ENCODE measurements at places on chromosomes 16 and 17. TPM values are rescaled to one million over a fixed set of nuclear protein-coding genes. Genes with fewer than 3 reads are reported as not detected.

- no peak for DNase-seq
Measured at GRCh38 chr16:53745086-53745485, 41.1 kb downstream of the FTO start.

Gene LYRM9
- polyA plus RNA-seq, result 4.7 TPM

DNA sequence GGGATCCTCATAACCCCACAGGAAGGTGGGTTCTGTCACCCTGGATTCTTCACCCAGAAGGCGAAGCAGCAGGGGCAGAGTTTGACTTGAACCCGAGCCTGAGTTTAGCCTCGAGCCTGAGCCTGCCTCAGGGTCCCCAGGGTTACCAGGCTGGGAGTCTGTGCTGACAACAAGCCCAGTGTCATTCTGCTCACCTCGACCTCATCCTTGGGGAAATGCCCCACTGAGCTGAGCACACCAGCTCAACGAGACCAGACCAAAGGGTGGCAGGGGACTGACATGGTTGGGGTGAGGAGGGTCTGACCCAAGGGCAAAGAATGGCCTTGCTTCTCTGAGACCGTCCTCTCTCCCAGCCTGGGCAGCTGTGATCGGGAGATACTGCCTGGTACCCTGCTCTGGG, 20.2 kb downstream of the CACNG4 start:
- no peak for DNase-seq

GRCh38 chr16:19874851-19875546, 9.6 kb downstream of the GPRC5B start:
- DNase-seq, result no peak

Gene TSNAXIP1
- 0.48 TPM for polyA plus RNA-seq

Gene SLC16A6
- 4.6 TPM for polyA plus RNA-seq

DNA sequence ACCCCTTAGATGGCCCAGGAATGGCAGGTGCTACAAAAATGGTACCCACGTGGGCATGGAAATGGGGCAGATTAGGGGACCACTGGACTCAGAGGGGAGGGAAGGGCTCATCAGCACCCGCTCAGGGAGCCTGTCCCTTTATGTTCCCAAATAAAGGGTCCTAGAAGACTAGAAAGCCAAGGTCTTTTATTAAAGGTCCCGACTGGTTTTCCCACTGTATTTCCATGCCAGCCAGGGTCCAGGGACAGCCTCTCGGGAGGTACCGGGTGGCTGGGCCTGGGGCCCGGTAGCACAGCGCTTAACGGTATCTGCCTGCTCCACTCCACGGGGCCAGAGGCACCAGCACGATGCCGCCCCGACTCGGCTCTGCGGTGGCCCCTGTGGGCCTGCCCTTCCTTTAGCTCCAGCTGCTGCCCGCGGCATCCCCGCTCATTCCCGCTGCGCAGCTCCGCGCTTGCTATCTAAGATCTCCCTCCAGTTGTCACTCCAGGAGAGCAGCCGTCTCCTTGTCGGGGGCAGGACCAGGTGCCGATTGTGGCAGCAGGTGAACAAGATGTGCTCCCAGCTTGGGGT, 1.4 kb downstream of the NT5C start:
- DNase-seq, result no peak

GRCh38 chr16:85171759-85172454, 59.6 kb upstream of the CIBAR2 start:
- no peak for DNase-seq

Gene TADA2A
- 33.8 TPM for polyA plus RNA-seq

Gene CD300E
- polyA plus RNA-seq, result not detected

GRCh38 chr17:64385187-64386083, 5.2 kb downstream of the PECAM1 start:
- peak; percentile 66 for DNase-seq

DNA sequence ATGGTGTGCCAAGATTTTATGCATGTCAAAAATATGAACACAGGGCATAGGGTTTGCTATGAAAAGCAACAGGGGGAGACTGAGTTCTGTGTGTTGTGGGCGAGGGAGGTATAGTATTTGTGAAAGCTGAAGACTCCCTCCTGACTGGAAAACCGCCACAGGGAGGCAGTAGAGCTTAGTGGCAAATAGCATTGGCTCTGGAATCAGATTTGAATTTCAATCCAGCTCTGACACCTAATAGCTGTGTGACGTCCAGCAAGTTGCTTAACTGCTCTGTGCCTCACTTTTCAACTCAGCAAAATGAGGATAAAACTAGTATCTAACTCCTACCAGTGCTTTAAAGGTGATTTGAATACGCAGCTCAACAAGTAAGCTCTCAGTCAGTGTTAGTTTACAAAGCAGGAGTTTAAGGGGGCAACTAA, 22.0 kb downstream of the KPNA2 start:
- DNase-seq, result no peak

DNA sequence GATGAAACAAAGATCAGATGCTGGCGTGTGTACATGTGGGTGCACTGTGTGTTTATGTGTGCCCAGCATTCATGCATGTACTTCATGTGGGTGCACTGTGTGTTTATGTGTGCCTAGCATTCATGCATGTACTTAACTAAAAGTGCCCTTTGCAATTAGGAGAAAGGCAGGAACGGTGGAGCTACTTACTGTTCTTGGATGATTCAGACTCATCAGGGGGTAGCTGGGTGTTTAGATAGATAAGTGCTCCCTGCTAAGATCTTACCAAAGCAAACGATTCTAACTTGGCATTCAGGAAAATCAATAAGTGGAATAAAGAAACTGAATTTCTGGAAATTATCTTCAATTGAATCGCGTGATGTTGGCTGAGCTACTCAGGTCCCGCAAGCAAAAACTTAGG, 8.6 kb upstream of the MYH2 start:
- no peak for DNase-seq

Gene CHD9NB
- 1.7 TPM for polyA plus RNA-seq

GRCh38 chr17:31733326-31733725, 125.7 kb downstream of the COPRS start:
- no peak for DNase-seq

DNA sequence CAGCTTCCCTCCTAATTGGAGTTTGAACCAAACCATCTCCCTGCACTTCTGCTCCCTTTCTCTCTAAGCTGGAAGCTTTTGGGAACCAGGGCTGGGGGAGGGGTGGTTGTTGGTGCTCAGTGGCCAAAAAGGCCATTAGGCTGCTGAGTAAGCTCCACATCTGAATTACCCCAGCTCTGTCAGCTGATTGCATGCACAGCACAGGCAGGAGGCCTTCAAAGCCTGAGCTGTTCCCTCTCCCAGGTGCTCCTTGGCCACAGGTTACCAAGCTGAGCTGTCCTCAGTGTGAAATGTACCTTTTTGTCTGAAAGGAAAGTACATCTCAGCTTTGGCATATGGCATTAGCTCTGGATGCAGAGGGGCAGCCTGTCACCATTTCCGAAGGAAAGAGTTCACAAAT, 6.2 kb upstream of the TBKBP1 start:
- no peak for DNase-seq

- no peak for DNase-seq
Measured at GRCh38 chr16:74224828-74225612, 71.6 kb upstream of the PSMD7 start.

Gene TEKT1
- polyA plus RNA-seq, result not detected

DNA sequence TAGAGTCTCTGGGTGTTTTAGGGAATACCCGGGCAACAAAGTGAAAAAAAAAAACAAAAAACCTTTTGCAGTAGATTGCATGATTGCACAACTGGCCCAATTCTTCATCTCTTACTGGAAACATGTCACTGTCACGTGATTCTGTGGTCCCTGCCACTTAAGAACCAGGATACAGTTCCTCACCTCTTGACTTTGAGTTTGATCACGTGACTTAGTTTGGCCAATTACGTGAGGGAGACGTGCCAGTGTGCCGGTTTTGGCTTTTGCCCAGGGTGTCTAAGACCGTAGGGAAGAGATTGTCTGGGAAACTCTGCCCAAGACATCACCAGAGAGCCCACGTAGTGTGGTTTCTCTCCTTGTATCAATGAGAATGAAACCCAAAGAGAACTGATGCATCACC, 88.7 kb downstream of the GRIN2A start:
- DNase-seq, result no peak

- DNase-seq, result no peak
Measured at GRCh38 chr16:68936736-68937631, 93.7 kb downstream of the TANGO6 start.

GRCh38 chr17:79646721-79647455, 36.0 kb upstream of the RBFOX3 start:
- DNase-seq, result no peak

Gene SLC38A8
- polyA plus RNA-seq, result not detected

DNA sequence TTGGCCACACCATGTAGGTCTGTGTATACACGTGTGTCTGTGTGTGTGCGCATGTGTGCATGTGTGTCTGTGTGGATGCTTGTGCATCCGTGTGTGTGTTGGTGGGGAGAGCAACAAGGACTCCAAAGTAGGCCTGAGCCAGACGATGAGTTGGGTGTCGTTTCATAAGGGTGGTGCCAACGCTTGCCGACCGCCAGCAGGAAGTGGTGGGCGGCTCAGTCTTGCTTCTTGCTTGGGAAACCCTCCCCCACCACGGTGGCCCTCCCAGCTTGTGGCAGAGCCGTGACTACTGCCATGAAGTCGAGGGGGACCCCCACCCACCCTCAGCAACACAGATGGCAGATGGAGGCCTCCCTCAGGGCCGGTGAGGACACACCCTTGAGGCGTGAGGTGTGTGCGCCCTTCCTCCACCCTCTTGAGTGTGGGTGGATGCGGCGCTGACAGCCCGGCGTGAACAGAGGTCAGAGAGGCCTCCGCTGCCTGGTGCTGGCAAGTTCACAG, 17.5 kb downstream of the SBK1 start:
- DNase-seq, result no peak

DNA sequence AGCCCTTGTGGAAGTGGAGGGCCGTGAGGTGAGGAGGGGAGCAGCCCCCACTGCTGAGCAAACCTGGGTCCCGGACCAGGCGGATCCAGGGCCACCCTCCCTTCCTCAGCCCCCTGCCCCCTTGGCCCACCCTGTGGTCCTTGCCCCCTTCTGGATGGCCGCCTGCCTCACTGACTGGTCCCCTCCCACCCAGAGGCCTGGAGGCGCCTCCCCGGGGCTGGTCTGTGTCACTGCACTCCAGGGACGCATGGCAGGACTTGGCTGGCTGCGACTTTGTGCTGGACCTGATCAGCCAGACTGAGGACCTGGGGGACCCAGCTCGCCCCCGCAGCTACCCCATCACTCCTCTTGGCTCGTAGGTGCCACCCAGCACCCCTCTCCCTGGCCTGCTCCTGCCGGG, 19.2 kb upstream of the SMIM5 start:
- DNase-seq, result no peak

- DNase-seq, result no peak
Measured at GRCh38 chr17:28751600-28752366, 8.0 kb downstream of the TRAF4 start.

Gene KRTAP4-5
- not detected for polyA plus RNA-seq

DNA sequence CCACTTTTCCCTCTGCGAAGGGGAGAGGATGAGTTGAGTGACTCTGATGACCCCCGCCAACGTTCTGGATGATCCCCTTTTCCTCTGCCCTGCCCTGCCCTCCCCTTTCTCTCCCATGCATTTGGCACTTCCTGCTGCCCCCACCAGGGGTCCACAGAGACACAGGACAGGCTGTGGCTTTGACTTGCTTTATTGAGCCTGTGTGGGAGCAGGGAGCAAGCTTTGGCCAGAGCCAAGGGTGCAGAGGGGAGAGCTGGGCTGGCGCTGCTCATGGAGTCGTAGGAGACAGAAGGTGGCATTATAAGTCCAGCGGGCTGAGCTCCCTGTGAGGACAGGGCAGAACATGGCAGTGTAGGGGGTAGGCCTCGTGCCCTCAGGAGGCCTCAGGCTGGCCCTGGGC, 1.6 kb downstream of the PPY start:
- no peak for DNase-seq

Gene SHISA9
- polyA plus RNA-seq, result 0.06 TPM

- no peak for DNase-seq
Measured at GRCh38 chr16:57608462-57609113, 19.8 kb upstream of the ADGRG1 start.

All from GM12878 (cell line).